ENCODE measurements at places on chromosomes 6 and 20. TPM values are rescaled to one million over a fixed set of nuclear protein-coding genes. Genes with fewer than 3 reads are reported as not detected.

The DDX43 gene
- total RNA-seq, result 1.7 TPM

The CSE1L gene
- total RNA-seq, result 85.1 TPM

The WFDC10B gene
- not detected for total RNA-seq

The TFEB gene
- 12.5 TPM for total RNA-seq

The HSPA1L gene
- 3.3 TPM for total RNA-seq

The PRSS16 gene
- total RNA-seq, result 1.1 TPM

The SCP2D1 gene
- total RNA-seq, result not detected

Data from activated CD4-positive, alpha-beta T cell treated with anti-CD3 and anti-CD28 coated beads, Interleukin-2, amount 10 ng/mL, durations not matched to agents 7 days and 5 days (primary cell).